Forelimb muscle (tissue), 1 donor: ENCODE measurements at places on chromosomes 4 and X. TPM values are rescaled to one million over a fixed set of nuclear protein-coding genes. Genes with fewer than 3 reads are reported as not detected.

- DNase-seq = no peak
These were observed 639.5 kb upstream of the AADAT start for GRCh38 chr4:170729236-170729635.

GRCh38 chr4:2390146-2390545 lies 28.3 kb downstream of the ZFYVE28 start:
- DNase-seq = no peak

GRCh38 chr4:107837317-107837716 lies 12.6 kb downstream of the SGMS2 start:
- no peak for DNase-seq

DNA sequence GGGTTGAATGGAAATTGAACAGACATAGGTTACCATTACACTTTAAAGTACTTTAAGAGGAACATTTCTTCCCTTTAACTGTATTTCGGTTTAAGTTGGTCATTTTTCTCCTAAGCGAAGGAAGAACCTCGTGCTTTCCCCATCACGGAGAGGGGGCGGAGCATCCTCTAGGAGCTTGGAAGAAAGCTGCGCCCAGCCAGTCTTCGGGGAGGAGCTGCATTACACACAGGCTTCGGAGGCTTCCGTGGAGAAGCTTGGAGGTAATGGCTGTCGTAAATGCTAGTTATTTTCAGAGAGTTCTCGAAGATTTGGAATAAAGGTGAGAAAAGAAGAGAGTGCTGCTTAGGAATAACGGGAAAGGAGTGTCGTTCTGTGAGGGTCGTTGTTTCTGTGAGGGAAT lies at the start of gene PWWP3B:
Gene PWWP3B, plus strand, starts transcription at position 199 of the 400 bp plus-strand sequence. CDS start 37,128 bp downstream, outside the sequence.
- no peak for DNase-seq

GRCh38 chrX:67720344-67720743 lies 176.5 kb downstream of the AR start:
- DNase-seq = no peak

DNA sequence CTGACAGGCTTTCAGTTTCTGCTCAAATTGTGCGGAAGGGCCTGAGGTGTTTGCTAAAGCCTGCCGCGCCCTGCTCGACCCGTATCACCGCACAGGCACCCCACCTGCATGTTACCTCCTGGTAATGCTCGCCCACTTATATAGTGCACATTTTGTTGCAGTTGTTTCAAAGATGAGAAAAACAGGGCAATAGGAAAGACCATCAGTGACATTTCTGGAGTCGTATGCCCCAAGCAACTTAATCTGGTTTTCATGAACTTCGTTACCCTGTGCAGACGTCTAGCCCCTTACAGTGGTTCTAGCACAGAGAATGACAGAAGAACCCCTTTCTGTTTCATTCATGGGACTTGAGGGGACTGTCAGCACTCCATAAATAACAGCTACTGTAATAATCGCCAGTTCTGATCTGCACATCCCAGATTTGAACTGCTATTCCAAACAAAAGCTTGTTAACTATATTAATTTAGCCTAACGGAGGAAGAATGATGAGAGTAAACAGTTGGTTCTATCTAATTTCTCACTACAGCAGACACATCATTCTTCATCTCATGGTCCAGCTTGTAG lies 940 bp upstream of the DCTD start:
- no peak for DNase-seq

- DNase-seq = no peak
These were observed 25.6 kb upstream of the GPR78 start for GRCh38 chr4:8554555-8555100.

DNA sequence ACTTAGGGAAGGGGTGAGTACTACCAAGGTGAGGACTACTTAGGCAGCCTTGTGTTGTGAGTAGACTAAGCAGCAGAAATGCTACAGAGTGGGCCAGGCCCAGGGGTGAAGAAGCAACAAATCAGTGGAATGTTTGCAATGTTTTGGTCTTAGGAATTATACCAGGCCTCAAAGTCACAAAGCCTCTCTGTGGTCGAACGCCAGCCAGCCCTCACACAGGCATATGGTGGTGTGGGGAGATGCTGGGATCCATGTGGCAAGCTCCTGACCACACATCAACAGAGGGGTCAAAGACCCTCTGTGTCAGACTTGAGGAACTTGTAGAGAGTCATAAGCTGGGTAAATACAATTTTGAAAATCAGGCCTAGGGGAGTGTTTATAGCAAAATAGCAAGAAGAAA lies 153.8 kb upstream of the KLF3 start:
- no peak for DNase-seq

- DNase-seq = no peak
These were observed 62.8 kb downstream of the PPP1R2C start for GRCh38 chrX:42714981-42715700.

DNA sequence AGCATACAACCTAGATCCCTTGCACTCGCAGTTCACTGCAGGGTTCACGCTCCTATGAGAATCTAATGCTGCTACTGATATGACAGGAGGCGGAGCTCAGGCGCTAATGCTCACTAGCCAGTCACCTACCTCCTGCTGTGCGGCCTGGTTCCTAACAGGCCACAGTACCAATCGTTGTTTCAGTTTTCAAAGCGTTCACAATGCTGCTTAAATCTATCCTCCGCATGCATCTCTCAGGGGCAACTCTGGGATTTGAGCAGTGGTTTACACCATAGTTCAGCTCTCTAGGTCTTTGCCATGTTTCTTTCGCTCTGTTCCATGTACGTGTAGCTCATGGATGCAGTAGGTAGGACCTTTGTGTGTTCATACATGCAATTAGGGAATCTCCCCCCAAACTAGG lies 47.2 kb downstream of the CLOCK start:
- DNase-seq = no peak

DNA sequence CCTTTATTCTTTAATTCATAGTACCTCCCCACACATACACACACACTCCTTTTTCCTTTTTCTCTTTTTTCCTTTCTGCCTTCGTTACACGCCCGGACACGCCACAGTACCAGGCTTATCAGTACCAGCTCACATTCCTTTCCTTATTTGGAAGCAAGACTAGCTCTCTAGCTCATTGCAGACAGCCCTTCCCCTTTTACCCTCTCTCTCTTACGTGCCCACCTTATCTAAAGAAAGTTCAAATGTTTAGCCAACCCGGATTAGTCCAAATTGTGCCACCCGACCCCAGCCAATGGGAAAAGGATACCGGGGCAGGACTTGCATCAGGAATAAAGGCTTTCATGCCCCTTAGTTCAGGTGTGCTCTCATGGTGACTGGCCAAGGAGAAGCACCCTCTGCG lies 194.7 kb upstream of the VCX3A start:
- DNase-seq = no peak

Gene CXorf66
- not detected for polyA plus RNA-seq

Gene AFM
- not detected for polyA plus RNA-seq

Gene GPR50
- not detected for polyA plus RNA-seq

Gene ODAPH
- polyA plus RNA-seq = 0.25 TPM

Gene PAGE4
- not detected for polyA plus RNA-seq

Gene HELQ
- polyA plus RNA-seq = 19.9 TPM

Gene GLRB
- 4.9 TPM for polyA plus RNA-seq
